ENCODE measurements at places on chromosomes 4 and X.

- DNase-seq = no peak
These were observed 13.8 kb upstream of the PGM2 start for GRCh38 chr4:37812713-37813112.

DNA sequence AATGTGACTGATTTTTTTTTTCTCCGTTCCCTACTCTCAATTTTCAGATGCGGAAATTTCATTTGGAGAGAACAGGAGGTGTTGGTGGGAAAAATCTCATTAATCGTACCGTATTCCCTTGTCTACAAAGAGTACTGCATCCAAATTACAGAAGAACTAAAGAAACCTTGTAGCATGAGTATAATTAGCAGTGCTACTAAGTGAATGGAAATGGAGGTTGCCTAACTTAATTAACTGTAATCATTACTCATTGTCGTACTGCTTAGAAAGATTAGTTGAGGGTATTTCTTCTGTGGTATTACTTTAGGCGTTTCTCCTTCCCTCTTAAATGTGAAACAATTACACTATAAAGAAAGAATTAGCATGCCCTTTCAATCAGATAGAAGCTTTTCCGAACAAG is 81.7 kb downstream of the DMD start:
- DNase-seq = no peak

DNA sequence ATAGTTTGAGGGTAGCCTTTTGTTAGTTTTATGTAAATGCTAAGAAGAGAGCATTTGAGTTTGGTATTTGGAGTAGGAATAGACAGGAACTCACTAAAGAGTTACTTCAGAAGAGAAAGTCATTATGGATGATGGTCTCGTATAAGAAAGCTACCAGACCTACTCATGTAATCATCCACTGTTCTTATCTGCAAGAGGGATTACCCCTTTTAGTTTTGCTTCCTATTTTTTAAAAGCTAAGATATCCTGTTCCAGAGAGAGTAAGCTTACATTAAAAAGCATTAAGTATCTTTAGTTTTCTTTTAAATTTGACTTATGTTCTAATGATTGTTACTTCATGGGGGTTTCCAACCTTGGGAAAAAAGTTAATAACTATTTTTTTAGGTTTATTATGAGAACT is 12.5 kb upstream of the ART3 start:
- no peak for DNase-seq

GRCh38 chr4:151983854-151984253 is 223.0 kb upstream of the GATB start:
- no peak for DNase-seq

DNA sequence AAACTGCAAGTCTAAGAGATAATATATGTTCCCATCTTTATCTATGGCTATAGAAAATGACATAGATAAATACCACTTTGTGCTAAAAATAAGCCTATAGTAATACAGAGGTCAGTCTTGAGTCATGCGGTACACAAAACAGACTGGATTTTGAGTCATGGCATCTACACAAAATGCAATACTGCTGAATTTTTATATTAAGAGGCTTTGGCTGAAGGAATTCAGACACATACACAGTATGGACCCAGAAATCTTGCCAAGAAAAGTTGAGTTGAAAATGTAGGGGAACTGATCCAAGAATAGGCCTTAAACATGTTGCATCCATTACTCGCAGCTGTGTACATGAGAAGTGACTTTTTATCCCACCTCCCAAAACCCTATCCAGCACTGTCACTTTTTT is 184.4 kb downstream of the TENM3 start:
- DNase-seq = no peak

GRCh38 chr4:42281324-42282020 is 115.8 kb upstream of the SHISA3 start:
- no peak for DNase-seq

DNA sequence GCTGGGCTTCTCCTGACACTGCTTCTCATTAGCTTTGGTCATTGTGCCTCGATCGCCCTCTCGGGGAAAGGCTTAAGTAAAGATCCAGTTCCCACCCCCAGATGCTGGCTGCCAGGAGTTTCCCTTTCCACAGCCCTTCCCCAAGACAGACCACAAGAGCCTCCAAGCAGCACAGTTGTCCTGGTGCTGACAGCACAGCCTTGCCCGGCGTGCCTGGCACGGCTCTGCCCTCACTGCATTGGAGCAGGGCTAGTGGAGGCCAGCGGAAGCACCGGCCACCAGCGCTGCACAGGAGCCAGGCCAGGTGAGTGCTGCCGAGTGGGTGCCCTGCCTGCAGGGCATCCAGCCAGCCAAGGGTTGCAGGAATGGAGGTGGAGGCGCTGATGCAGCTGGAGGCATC is 9.7 kb upstream of the MSANTD1 start:
- no peak for DNase-seq

DNA sequence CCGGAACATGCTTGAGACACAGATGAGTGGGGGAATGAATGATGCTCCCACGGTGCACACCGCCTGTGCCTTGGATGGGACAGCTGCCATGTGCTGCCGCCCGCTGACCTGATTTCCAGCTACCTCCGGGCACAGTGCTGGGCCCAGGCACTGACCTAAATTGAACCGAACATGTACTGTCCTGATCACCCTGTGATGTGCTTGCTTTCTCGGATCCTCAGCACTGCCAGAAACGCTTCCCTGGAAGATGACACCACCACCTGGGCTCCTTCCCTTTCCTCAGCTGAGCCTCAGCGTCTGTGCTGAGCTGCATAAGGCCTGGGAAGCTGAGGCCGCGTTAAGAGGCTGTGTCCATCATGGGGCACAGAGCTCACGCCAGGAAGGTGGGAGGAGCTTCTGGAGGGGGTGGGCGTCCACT is 39.3 kb upstream of the MXD4 start:
- DNase-seq = no peak

- no peak for DNase-seq
These were observed 23.8 kb downstream of the BMX start for GRCh38 chrX:15524417-15524816.

DNA sequence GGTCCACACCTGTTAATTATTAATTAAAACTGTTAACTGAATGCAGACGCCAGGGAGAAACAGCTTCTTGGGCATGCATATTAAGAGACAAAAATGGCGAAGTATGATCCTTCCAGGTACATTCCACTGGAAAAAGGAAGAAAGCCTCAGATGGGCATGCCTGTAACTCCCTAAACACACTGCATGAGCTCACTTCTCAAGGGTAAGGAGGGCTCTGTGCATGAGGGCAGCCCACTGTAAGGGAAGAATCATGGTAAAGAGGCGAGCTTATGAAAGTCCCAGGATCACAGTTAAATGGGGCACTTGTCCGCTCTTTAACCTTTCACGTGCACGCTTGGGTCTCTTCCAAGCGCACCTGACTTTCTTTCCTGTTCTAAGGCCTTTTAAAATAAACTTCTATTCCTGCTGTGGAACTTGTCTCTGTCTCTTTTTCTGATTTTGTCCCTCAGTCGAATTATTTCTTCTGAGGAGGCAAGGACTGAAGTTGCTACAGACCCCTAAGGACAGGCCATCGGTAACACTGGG is 321.7 kb downstream of the PPP1R2C start:
- DNase-seq = no peak

DNA sequence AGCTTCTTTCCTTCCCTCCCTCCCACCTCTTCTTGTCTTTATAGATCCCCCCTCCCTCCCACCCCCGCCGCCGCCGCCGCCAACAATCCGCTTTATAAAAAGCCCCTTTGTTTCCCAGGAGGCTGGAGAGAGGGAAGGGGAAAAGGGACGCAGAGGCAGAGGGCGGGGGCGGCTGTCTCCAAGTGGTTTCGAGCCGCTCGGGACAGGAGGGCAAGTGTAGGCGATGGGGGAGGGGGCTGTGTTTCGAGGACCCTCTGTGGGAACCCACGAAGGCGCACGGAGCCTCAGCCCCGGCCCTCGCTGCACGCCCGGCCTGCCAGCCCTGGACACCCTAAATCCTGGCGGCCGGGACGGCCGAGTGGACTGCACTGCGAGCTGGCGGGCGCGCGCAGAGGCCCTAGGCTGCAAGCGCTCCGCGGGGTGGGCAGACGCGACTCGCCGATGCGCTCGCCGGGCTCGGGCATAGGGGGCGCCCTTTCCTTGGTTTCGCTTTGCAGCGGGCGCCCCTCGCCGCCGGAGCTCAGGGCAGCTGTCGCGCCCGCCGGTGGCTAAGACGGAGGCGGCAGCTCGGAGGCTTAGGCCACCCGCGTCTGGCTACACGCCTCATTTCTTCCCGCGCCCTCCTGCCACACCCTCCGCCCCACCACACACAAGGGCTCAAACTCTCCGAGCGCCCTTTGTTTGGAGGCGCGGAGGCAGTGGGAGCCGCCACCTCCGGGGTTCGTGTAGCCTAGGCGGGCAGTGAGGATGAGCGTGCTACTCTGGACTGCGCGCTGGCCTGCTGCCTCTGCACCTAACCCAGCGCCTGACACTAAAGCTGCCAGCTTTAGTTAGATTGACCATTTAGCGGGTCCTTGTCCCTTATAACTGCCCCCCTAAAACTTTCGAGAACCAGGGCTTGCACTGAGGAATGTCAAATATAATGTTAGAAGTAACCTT is 2.2 kb downstream of the MAMLD1 start:
- DNase-seq = peak; percentile 47

GRCh38 chr4:186551849-186552248 is 3.5 kb downstream of the MTNR1A start:
- no peak for DNase-seq

- DNase-seq = peak; percentile 14
These were observed 99.3 kb upstream of the ARMCX2 start for GRCh38 chrX:101759000-101759399.

DNA sequence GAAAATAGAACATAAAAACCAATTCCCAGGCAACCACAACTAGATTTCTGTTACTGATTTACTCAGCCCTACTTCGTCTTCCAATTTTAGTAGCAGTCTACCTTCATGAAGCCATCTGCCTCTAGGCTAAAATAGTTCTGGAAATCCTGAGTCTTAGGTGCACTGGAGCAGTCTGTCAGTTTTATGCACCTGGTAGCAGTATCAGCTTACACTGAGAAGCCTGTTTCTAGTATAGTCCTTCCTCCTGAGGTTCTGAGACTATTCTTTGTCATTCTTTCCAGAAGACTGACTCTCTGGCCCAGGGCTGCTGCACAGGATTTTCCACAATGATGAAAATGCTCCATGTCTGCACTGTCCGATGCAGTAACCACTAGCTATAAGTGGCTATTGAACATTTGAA is 16.9 kb upstream of the HPRT1 start:
- no peak for DNase-seq

DNA sequence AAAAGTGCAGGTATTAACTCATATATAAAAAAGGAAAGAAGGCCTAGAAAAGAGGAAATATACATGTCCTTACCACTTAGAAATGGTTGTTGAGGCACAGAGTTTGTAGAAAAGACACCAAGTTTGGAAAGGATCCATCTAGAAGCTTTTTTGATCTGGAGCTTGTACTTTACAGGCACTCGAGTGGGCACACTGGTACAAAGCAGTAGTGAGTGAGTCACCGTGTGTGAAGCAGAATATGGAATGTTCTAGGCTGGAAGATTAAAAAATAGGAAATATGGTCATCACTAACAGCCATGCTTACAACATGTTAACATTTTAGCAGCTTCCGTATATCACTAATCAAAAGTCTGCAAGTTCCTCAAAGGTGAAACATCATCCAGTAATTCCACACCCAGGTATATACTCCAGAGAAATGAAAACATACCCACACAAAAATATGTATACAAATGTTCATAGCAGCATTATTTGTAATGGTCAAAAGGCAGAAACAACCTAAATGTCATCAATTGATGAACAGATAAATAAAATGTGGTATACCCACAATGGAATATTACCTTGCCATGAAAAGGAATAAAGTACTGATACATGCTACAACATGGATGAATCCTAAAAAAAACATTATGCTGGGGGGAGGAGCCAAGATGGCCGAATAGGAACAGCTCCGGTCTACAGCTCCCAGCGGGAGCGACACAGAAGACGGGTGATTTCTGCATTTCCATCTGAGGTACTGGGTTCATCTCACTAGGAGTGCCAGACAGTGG is 69.5 kb downstream of the FRYL start:
- DNase-seq = no peak

DNA sequence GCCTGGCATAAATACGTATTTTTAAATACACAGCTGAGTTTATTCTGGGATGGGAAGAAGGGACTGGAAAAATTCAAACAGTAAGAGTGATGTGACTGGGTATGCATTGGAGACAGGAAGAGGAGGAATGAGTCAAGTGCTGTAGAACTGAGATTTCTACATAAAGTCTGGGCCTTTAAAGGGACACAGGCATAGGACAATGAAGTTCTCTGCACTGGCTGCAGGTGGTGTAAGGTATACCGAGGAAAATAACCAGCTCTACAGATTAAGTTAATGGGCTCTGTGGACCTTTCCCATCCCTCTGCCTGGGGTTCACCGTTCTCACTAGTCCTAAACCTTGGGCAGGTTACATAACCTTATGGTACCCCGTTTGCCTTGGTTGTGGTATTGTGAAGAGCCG is 68.7 kb downstream of the DHX15 start:
- no peak for DNase-seq

- DNase-seq = no peak
These were observed 4.3 kb upstream of the IL21 start for GRCh38 chr4:122625156-122625555.

DNA sequence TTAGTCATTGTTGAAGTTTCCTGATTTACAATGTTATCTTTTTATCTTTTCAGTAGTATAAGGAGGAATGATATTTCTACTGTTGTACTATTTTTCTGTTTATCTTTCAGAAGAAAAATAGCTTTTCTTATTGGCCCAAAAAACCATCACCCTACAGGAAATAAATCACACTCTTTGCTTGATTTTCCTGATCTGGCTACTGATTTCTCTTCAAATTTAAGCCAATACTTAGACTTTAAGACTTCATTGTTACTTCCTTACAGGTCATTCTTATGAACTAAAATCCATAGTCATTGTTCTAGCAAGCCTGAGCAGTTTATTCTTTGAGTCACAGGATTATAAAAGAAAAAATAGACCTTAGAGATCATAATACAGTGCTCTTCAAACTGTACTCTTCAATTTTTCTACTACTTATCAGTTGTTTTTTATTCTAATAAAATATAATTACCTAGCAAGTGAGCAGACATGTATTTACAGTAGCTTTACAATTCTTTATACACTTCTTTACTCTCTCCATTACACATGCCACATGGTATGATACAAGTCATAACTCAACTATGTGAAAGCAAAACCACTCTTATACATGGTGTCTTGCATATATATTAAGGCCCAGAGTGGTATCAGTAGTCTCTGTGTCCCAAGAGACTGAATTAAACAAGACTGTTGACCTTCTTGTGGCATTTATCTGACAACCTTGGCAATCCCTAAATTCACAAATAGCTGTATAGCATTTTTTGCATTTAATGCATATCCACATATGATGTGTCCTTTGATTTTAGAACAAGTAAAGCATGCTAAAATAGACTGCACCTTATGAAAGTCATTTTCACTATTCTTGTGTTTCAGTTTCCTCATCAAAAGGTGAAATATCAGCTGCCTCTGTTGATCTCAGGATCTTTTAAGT is 47.9 kb downstream of the TET2 start:
- DNase-seq = no peak

DNA sequence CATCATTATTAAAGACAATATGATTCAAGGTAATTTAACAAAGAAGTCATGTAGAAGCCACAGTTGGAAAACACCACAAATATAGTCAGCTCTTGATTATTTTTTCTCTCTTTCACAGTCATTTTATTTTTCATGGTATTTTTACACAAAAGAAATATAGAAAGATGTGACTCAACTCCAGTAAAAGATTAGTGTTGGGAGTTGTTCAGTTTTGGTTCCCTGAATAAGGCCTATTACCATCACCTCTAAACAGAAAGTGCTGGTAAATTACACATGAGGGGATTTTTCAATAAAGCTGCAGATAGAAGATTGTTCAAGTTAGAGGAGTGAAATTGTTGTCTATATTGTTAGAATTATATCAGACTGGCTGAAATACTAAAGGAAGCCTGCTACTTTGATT is 107.0 kb downstream of the DDIT4L start:
- DNase-seq = no peak

GRCh38 chrX:65392284-65392683 is 142.3 kb downstream of the LAS1L start:
- no peak for DNase-seq

Data from hippocampal formation (tissue), 2 donors.